ENCODE measurements at places on chromosomes 3 and 15. TPM values are rescaled to one million over a fixed set of nuclear protein-coding genes. Genes with fewer than 3 reads are reported as not detected.
A peak's percentile ranks its signal among the peaks of the same experiment; 100 is the strongest.

The GPD1L gene
- total RNA-seq, result 11.2 TPM

The SYNM gene
- total RNA-seq, result 2.1 TPM

The ITIH1 gene
- total RNA-seq, result not detected

The ASB14 gene
- total RNA-seq, result not detected

The SERPINI1 gene
- total RNA-seq, result 5.4 TPM

The SLC6A20 gene
- total RNA-seq, result 2.8 TPM

GRCh38 chr3:167493244-167493643 lies 19.4 kb upstream of the SERPINI2 start:
- no peak for DNase-seq

DNA sequence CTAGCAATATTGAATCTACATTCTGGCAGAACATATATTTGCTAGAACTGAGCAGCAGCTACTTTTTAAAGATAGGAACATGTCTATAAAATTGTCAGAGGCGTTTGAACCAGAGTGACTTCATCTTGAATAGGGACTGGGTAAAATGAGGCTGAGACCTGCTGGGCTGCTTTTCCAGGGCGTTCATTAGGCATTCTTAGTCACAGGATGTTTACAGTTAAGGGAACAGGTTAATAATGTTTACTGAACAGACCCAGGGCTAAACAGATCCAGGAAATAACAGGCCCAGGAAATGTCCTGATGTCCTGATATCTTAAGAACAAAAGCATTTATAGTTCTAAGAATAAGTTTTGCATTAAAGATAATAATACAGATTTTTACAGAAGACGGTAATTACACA lies 34.5 kb upstream of the B3GALNT1 start:
- DNase-seq, result no peak

DNA sequence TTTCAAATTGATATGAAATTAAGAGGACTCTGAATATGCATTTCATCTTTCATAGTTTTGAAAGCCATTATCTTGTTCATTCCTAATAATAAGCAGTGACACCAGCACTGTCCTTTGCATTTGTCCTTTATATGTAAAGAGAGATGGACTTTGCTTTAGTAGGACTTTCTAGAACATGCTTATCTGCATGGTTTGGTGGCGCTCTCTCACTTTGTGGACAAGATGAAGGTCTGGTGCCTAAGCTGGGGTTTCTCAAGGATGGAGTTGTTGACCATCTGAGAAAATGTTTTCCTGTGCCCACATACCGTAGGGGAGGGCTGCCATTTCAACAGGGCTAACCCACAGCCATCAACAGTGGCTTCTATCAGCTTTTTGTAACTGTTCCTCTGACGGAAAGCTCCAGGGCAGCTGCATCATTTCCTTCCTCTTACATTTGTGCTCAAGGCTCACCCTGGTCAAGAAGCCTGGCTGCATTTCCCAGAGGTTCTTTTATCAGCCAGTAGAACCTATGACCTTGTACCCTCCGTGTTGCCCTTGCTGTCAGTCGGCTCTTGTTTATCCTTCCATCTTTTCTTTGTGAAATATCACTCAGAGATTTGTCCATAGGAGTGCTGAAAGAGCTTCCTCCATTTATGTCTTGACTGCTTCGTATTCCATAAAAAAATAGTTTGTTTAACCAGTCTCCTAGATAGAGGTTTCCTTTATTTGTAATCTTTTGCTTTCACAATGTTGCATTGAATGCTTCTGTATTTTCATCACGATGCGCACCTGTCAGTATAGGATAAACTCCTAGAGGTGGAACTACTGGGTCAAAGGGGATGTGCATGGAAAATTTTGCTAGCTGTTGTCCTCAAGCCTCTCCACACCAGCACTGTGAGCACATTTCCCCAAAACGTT lies 44.6 kb downstream of the ABHD2 start:
- DNase-seq, result no peak

DNA sequence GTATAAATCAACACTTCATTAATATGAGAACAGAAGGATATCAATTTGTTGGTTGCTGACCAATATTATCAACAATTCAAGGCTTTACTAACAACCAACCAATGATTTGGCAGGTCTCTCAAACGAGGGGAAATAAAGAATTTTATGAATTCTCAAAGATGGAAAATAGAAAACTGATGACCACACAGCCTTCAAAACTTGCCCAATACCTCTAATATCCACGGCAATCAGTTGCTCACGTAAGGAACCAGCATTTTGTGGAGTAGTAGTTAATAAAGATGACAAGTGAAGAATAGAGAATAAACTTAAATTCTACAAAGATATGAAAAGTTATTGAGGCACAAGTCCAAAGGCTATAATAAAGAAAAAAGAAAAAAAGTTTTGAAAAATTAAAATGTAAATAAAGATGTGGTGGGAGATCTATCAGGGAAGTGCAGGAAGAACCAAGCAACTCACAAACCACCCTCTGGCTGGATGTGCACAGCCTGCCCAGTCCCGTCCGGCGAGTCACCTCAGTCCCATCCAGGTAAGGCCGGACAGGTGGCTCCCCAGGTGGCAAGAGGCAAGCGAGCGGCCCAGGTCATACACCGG lies 808 bp downstream of the GK5 start:
- DNase-seq, result no peak

- DNase-seq, result no peak
Measured at GRCh38 chr3:171784937-171785336, 25.3 kb downstream of the PLD1 start.

DNA sequence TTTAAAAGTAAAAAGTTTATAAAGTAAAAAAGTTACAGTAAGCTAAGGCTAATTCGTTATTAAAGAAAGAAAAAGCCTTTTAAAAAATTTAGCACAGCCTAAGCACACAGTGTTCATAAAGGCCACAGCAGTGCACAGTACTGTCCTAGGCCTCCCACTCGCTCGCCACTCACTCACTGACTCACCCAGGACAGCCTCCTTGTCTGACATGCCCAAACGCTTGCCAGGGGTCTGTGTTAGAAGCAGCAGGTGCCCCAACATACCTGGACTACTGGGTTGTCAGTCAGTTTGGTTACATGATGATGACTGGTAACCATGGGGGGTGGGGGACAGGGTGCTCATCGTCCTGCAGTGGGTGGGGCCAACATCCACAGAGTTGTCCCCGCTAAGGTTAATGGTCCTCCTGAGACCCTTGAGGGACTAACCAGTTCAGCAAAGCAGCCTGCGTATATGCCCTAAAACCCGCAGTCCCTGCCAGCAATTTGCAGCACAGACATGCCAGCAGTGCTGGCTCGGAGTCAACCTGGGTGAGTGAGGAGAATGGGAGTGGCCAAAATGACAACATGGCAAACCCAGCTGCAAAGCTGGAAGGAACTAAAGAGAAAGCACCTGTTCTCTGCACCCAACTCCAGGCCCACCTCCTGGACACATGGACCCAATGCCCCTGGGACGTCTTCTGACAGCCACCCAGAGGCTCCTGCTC lies 49.2 kb downstream of the CYFIP1 start:
- no peak for DNase-seq

DNA sequence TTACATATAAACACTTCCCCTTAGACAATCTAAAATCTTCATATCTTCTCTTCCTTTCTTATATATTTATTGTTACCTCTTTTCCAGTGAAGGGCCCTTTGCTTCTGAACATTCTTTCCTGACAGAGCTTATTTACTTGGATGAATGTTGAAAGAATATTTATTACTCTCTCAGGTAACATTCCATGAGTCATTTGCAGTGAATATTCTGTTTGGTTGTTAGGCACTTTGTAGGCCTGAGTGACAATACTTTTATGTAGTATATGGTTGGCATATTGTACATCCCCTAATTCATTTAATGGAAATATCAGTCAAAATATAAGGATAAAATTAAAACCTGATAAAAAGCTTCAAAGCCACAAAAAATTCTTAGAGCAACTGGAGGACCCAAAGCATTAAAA lies 260.9 kb upstream of the KCNMB2 start:
- no peak for DNase-seq

DNA sequence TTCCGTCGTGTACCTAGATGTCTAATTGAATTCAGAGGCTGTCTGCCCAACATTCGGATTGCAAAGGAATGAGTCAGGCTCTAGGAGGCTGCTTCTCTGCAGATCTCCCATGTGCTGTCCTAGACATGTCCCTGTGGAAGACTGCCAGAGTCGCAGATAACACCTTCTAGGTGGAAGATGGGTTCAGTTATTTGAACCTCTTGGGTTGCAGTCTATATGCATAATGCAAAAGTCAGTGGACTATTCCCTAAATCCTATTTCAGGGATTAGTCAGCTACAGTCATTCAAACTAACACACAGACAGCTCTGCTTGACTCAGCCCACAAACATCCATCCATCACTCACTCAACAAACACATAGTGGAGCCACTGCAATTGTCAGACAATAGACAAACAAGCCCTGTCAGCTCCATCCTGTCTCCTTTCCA lies 300.0 kb upstream of the CTNNB1 start:
- DNase-seq, result no peak

- no peak for DNase-seq
Measured at GRCh38 chr3:10365791-10366190, 44.9 kb upstream of the SEC13 start.

DNA sequence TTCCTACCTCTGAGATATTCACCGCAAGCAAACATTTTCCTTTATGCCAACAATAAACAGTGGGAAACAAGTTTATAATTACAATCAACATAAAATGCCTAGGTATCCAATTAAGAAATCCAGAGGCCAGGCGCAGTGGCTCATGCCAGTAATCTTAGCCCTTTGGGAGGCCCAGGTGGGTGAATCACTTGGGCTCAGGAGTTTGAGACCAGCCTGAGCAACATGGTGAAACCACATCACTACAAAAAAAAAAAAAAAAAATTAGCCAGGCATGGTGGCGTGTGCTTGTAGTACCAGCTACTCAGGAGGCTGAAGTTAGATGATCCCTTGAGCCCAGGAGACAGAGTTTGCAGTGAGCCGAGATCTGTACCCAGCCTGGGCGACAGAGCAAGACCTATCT lies 17.3 kb downstream of the TBC1D2B start:
- DNase-seq, result no peak

DNA sequence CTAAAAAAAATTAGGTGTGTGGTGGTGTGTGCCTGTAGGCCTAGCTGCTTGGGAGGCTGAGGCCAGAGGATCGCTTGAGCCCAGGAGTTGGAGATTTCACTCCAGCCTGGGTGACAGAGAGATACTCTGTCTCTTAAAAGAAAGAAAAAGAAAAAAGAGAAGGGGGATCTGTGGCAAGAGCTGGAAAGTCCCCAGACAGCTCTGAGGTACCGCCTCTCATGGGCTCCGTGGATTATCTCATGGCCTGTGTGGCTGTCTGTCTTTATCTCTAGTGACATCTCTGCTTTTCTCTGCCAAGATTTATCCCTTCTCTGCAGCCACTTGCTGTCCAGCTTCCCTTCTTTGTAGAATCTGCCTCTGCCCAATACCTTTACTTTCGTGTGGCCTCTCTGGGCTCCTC lies 5.7 kb downstream of the EXOSC7 start:
- DNase-seq, result no peak

DNA sequence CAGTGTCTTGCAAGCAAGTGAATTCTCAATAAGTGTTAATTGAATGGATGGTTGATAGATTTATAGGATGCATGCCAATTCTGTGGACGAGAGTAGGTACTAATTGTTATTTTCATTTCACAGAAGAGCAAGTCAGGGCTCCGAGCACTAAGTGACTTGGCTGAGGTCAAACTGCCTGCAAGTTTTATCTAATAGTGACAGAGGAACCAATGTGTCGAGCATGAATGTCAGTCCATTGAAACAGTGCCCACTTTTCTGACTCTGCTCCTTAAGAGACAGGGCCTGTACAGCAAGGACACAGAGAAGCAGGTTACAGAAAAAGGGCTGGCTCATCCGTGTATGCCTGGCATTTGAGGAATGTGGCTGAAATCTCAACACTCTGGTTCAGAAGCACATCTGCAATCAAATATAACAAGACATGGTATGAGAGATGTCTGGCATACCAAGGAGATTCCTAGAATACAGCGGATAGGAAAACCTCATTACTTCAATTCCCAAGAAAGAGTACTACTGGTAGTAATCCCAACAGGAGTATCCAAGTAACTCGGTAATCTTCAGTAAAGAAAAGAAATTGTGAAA lies 6.0 kb upstream of the B3GNT5 start:
- DNase-seq, result peak; percentile 74

DNA sequence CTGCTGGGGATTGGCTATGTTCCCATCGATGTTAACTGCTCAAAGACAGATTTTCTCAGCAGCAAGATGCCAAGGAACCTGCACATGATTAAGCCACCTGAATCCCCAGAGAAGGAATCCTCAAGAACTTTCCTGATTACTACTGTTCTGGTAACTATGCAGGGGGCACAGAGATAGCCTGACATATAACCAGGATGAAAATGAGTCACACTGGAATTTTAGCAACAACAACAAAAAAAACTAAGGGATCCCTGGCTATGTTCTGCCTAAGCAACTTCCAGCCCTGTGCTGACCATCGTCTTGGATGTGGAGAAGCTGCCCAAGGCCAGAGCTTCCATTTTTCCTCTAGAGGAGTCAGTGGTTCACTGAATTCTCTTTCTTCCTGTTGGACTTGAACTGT lies 13.8 kb downstream of the RIOX2 start:
- peak; percentile 78 for DNase-seq

- DNase-seq, result no peak
Measured at GRCh38 chr3:721086-721485, 371.7 kb upstream of the CNTN6 start.

DNA sequence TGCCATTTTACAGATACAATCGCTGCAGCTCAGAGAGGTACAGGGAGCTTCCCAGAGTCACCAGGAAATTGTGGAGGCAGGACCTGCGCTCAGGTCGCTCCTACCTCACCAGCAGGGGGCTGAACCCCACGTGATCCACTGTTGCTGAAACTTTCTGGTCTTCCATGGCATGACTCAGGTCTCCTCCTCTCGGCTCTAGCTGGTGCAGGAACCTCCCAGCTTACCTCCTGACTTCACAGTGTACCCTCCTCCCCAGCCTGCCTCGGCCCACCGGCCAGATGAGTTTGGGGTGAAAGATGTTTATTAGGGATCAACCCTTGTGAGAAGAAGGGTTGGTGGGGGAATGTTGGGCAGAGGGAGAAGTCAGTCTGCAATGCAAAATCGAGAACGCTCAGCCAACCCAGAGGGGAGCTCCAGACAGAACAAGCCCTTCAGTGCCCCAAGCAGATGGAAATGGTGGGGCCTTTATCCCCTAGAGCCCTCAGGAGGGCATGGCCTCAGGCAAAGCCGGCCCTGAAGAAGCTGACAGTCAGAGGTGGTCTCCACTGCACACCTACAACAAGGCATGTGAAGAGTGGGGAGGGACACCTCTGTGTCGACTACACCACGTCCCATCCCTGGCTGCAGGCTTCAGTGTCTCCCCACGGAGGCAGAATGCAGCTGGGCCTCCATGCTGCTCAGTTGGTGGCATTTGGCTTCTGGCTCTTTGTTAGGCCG lies 118.6 kb upstream of the PRR20G start:
- no peak for DNase-seq

- DNase-seq, result no peak
Measured at GRCh38 chr3:162224746-162225145, 728.1 kb downstream of the OTOL1 start.

- no peak for DNase-seq
Measured at GRCh38 chr3:154113609-154114008, 7.6 kb upstream of the ARHGEF26 start.

DNA sequence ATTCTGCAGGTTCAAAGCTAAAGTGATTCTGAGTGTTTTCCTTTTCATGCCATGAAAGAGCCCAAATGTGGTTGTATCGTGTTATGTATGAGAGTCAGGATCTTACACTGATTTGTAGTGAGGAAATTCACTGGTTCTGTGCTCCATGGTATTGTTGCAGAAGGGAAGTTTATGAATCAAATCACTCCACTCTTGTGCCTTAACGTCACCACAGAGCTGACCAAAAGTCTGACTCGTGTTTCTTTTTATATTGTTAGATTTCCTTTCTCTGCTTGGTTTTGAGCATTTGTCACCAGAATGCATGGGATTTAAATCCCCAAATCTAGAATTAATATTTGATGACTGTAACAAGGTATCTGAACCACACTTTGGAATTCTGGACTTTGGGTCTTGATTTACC lies 29.1 kb upstream of the SLC30A4 start:
- DNase-seq, result no peak
